Coronary artery (tissue), 2 donors: ENCODE measurements at places on chromosomes 13 and 19.
A peak's percentile ranks its signal among the peaks of the same experiment; 100 is the strongest.

DNA sequence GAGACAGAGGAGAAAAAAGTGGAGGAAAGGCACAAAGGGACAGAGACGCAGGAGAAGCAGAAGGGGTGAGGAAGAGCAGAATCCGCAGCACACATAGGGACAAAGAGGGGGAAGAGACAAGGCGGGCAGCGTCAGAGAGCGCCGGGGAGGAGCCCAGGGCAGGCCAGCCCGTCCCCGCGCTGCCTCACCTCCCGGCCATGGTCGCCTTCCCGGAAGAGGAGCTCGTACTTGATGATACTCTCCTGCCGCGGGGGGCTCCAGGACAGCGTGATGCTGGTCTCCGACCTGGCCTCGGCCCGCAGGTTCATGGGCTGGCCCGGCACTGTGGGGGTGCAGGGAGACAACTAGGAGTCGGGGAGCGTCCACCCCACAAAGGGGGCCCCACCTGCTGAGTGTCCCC, 100.6 kb downstream of the PTPRS start:
- DNase-seq: no peak

GRCh38 chr13:59823486-59823885, 340.2 kb downstream of the DIAPH3 start:
- no peak for DNase-seq

- no peak for DNase-seq
Measured at GRCh38 chr19:31831421-31832175, 482.4 kb upstream of the TSHZ3 start.

DNA sequence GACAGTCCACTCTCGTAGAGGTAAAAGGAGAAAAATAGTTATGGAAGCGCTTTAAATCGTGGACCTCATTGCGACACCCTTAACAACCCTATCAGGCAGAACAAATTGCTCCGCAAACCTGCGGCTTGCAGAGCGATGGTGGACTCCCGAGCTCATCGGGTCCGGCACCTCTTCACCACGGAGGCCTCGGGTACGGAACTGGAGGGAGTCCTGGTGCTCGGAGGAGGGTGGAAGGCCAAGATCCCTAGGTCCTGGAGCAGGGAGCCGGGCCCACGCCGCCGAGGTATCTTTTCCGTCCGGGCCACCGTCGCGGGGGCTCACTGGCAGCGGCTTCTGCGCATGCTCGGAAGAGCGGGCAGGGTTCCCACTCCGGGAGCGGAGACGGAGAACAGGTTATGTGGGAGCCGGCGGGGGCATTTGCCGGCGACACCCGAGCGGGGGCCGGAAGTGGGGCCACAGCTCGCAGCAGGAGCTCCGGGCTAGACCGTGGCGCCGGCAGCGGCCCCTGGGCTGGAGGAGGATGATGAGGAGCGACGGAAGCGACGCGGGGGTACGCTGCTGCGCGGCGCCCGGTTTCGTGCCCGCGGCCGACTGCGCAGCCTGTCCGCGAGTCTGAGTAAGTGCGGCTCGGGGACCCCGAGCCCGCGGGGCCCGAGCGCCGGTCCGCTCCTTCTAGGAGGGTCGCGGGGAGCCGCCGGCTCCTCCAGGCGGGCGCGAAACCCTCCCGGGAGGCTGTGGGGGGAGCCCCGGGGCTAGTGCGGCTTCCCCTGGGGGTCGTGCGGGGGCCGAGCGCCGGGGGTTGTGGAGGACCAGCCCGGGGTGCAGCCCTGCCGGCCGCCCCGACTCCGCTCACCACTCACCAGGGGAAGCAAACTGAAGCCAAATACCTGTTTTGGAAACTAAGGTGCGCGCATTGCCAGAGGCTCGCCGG, at the start of gene ABHD13:
Gene ABHD13 (plus strand): TSS at position 349 of the 931 bp plus-strand sequence. CDS start 10,827 bp downstream, outside the sequence.
- peak; percentile 95 for DNase-seq

- DNase-seq: peak; percentile 73
Measured at GRCh38 chr13:110286833-110287819, 19.8 kb downstream of the COL4A1 start.

- no peak for DNase-seq
Measured at GRCh38 chr13:59793107-59793506, 370.6 kb downstream of the DIAPH3 start.

- no peak for DNase-seq
Measured at GRCh38 chr13:91076830-91077229, 270.7 kb upstream of the MIR17HG start.
